Right lung (tissue), 10 donors: ENCODE measurements at places on chromosomes 12 and 14. TPM values are rescaled to one million over a fixed set of nuclear protein-coding genes. Genes with fewer than 3 reads are reported as not detected.

DNA sequence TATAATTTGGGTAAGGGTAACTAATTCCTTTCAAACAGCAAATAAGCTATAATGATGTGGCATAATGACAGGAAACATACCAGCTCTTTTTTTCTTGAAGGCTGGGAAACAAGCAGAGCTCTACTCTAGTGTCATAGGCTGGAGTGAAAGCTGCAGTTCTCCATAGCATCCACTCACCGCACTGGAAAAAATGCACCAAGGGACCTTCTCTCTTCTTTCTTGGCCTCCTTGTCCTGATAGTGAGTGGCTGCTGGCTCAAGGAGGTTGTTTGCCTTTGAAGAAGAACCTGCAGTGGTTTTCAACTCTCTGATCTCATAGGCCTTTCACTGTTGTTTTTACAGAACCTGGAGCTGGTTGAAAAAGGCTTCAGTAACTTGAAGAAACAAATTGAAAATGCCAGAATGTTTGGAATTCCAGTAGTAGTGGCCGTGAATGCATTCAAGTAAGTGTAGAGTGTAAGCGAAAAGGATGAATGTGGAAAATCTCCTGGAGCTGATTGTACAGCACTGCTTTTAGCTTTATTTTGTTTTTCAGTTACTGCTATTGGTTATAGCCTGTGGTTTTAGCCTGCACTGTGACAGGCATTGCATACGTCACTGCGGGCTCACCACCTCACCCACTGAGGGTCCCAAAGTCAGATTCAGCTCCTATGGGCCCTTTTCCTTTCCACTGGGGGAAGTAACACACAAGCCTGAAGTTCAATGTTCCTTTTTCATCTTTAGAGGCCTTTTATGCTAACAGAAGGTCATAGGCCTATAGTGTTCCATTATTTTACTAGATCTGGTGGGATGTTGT lies 17.2 kb upstream of the AKAP5 start:
- DNase-seq, result no peak

SPIC gene
- 0.25 TPM for polyA plus RNA-seq

DNA sequence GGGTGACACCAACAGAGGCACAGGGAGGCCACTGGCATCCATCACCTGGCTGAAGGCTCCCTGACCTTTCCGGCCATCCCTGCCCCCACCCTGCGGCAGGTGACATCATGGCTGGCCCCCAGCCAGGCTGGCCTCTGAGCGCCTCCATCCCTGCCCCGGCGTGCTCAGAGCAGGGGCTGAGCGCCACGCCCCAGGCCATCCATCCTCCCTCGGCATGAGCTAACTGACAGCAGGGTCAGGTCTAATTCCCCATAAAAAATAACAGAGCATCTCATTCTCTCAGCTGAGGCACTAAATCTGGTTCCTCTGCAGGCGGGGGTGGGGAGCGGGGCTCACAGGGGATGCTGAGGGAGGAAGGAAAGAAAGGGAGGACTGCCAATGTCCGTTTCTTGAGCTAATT lies 50.7 kb downstream of the PRIMA1 start:
- no peak for DNase-seq

USP44 gene
- 4.7 TPM for polyA plus RNA-seq

GRCh38 chr12:62256408-62257096 lies 3.7 kb upstream of the USP15 start:
- DNase-seq, result peak; percentile 5

GRCh38 chr12:727321-727720 lies 25.1 kb upstream of the WNK1 start:
- DNase-seq, result no peak

TAS2R14 gene
- 4.4 TPM for polyA plus RNA-seq

SPTB gene
- polyA plus RNA-seq, result 4.3 TPM

DNA sequence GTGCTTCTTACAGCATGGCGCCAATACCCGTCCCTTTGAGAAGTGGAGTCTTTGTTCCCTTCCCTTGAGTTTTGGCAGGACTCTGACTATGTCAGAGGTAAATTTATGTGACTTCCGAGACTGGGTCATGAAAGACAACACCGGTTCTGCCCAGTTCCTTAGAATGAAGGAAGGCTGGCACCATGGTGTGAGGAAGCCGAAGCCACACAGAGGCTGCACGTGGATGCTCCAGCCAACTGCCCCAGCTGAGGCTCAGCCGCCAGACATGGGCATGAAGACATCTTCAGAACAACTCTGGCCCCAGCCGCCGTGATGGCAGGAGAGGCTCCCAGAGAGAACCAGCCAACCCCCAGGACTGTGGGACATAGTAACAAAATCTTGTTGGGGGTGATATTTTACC lies 111.2 kb downstream of the CALM1 start:
- DNase-seq, result no peak

- no peak for DNase-seq
Measured at GRCh38 chr12:24719293-24719721, 229.6 kb downstream of the BCAT1 start.

ITPK1 gene
- 26.1 TPM for polyA plus RNA-seq

- no peak for DNase-seq
Measured at GRCh38 chr14:73610687-73611086, 1.6 kb upstream of the ACOT6 start.

SERPINA12 gene
- not detected for polyA plus RNA-seq

GRCh38 chr12:117583677-117584225 lies 222.3 kb upstream of the NOS1 start:
- no peak for DNase-seq

NGB gene
- polyA plus RNA-seq, result not detected

RIN3 gene
- polyA plus RNA-seq, result 20.8 TPM

- DNase-seq, result no peak
Measured at GRCh38 chr14:103539056-103539825, 10.2 kb downstream of the TRMT61A start.

RAD51AP1 gene
- polyA plus RNA-seq, result 50.1 TPM

GRCh38 chr12:93164103-93164880 lies 213.4 kb upstream of the NUDT4 start:
- DNase-seq, result no peak

GRCh38 chr14:56195704-56196103 lies 77.5 kb downstream of the PELI2 start:
- DNase-seq, result no peak

DNA sequence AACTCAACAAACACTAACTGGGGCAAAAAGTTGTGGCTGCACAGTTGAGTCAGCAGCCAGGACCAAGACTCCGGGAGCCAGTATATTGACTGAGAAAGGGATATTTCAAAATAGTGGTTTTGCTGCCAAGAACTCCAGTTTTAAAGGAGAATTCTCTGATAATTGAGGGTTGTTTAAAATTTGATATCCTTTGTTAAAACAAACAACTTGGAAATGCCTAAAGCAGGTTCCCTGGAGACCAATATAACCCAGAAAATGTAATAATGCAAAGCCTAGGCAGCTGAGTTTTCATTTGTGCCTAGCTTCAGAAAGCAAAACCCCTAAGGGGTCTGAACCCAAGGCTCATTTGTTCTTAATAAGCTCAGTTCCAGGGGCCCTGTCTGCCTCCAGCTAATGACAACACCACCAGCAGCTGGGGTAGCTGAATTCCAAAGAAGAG lies 311.7 kb upstream of the CCDC196 start:
- DNase-seq, result peak; percentile 25

RFLNA gene
- polyA plus RNA-seq, result 3.0 TPM

FNTB gene
- polyA plus RNA-seq, result 24.4 TPM

DNA sequence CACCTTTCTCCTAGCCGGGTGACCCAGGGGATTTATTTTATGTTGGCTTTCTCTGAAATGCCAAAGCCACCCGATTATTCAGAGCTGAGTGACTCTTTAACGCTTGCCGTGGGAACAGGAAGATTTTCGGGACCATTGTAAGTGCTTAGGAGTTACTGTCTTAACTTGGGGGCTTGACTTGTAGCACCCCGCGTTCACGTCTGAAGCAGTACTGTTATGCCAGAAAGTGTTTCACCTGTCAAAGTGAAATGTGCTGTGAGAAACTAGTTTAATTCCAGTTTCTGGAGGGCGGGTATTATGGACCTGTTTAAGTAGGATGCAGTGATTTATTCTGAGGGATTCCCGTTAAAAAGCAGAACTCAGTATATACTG lies 218 bp downstream of the LYSET start:
- peak; percentile 6 for DNase-seq

KRT83 gene
- not detected for polyA plus RNA-seq

DNA sequence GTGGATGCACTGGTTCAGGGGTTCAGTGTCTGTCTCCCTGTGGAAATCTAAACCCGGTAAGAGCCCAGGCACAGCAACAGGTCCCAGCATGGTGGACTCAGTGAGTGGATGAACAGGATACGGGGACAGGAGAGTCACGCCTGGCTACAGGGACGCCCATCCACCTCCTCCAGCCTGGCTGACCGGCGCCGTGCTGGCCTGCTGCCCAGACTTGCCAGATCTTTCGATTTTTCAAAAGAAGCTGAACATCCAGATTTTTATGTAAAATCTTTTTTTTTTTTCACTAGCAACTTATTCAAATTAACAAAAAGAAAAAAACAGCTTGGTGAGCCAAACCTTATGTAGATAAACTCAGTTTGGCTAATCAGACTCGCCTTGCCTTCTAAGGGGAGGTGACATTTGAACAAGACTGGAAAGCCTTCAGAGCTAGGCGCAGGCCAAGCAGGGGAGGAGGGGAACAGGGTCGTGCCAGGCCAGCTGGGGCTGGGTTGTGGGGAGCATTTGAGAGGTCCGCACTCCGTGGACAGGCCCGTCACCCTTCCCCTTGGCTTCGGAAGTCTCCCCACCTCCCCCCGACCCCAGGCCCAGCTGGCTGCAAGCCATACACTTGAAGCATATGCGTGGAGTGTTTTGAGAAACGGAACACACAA lies 87.8 kb upstream of the NCOR2 start:
- DNase-seq, result peak; percentile 81

DNA sequence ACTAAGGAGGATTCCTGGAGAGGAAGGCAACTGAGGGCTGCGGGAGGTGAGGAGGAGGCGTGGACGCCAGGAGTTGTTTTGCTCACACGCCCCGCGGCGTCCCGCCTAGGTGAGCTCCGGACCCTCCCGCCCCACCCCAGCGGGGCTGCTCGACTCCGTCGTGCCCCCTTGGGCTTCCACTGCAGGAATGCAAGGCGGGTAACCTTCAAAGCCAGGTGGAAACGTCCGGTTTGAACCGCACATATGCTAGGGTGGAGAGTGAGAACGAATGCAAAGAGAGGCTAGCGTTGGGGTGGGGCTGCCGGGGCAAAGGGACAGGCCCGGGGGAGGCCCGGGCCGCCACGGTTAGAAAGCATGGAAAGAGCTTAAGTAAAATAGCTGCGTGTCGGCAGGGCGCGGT lies 5.4 kb upstream of the DPPA3 start:
- no peak for DNase-seq

SERPINA5 gene
- polyA plus RNA-seq, result 0.44 TPM

DERA gene
- 30.4 TPM for polyA plus RNA-seq

PRIMA1 gene
- 0.37 TPM for polyA plus RNA-seq

DNA sequence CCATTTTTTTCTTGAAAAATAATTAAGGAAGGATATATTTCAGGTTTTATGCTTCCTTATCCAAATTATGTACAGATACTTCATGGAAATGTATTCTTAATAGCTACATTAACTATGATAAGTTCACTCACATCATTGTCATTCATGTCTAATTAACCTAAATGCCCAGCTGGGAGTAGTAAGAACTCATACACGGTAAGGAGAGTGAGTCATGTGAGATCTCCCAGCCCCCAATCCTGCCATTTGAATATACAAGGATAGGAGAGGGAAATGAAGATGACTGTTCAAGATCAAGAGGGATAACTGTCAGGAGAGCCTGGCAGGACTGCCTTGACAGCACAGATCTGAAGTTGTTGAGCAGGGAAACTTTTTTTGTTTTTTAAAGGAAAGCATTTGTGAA lies 343.4 kb upstream of the USP15 start:
- no peak for DNase-seq

PLEK2 gene
- 2.8 TPM for polyA plus RNA-seq

DNA sequence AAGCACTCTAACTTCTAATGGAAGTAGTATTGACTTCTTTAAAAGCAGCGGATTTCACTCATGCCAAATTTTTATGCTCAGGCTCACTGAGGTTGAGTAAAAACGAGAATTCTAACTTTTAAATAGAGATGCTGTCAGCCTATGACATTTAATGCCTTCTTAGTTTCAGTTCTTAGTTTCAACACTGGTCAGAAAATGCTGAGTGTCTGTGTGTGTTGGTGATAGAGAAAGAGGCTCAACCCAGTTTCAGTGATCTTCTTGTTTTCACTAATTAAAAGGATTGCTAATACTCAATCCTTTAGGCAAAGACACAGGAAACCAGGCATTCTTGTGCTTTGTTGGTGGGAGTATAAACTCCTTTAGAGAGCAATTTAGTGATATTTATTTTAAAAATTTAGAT lies 31.0 kb downstream of the PEBP1 start:
- DNase-seq, result no peak

GRCh38 chr14:76574416-76575095 lies 186.7 kb upstream of the VASH1 start:
- DNase-seq, result no peak

GRCh38 chr12:10042167-10042566 lies 11.7 kb downstream of the CLEC9A start:
- no peak for DNase-seq

DNA sequence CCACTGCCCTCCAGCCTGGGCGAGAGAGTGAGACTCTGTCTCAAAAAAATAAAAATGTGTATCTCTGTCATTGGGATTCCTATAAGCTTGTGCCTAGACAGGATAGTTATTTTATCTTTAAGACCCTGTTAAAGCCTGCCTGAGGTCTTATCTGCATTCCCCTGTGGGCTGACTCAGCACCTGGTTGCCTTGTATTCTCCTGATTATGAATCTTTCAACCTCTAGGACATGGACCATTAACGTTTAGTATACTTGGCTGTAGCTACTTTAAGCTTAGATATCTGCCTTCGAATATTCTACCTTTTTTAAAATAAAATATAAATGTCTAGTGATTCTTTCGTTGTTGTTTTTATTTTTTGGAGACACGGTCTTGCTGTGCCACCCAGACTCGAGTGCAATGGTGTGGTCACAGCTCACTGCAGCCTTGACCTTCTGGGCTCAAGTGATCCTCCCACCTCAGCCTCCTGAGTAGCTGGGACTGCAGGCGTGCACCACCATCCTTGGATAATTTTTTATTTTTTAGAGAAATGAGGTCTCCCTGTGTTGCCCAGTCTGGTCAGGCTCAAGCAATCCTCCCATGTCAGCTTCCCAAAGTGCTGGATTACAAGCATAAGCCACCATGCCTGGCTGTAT lies 41.3 kb downstream of the RESF1 start:
- no peak for DNase-seq

RNASE1 gene
- polyA plus RNA-seq, result 401 TPM

DNA sequence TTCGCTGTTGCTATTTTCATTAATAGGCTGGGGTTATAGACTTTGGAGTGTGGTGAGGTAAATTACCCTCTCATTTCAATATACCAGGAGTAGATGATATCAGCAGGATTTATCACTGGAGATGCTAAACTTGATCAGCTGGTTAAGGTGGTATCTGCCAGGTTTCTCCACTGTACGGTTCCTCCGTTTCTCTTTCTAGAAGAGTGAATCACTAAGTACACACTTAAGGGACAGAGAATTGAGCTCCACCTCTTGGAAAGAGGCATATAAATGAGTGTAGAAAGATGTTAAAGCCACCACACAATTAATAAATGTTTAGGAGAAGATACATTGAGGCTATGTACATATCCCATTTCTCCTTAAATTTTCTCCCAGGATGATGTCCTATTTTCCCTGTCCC lies 277.4 kb upstream of the GRIP1 start:
- DNase-seq, result no peak

DNA sequence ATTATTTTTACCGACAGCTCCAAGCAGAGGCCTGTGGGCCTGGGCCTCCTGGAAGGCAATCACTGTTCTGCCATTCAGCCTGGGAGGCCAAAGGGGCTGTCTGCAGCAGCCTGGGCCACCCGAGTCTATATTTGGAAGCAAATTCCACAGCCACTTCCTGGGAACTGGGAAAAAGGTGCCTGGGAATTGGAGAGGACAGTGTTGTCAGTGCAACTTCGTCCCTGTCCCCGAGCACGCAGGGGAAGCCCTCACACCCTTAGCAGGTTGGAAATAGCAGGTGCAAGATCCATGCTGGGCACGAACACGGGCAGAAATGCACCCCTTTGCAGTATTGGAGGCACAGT lies 9.6 kb upstream of the TBX5 start:
- no peak for DNase-seq
